ENCODE measurements at places on chromosomes 11 and 22.

GRCh38 chr11:76918941-76919386, 58.2 kb downstream of the ACER3 start:
- DNase-seq: no peak

- no peak for DNase-seq
Observed at GRCh38 chr22:17938484-17938924, 85.9 kb downstream of the MICAL3 start.

- DNase-seq: no peak
Observed at GRCh38 chr11:36147491-36147890, 141.7 kb downstream of the COMMD9 start.

DNA sequence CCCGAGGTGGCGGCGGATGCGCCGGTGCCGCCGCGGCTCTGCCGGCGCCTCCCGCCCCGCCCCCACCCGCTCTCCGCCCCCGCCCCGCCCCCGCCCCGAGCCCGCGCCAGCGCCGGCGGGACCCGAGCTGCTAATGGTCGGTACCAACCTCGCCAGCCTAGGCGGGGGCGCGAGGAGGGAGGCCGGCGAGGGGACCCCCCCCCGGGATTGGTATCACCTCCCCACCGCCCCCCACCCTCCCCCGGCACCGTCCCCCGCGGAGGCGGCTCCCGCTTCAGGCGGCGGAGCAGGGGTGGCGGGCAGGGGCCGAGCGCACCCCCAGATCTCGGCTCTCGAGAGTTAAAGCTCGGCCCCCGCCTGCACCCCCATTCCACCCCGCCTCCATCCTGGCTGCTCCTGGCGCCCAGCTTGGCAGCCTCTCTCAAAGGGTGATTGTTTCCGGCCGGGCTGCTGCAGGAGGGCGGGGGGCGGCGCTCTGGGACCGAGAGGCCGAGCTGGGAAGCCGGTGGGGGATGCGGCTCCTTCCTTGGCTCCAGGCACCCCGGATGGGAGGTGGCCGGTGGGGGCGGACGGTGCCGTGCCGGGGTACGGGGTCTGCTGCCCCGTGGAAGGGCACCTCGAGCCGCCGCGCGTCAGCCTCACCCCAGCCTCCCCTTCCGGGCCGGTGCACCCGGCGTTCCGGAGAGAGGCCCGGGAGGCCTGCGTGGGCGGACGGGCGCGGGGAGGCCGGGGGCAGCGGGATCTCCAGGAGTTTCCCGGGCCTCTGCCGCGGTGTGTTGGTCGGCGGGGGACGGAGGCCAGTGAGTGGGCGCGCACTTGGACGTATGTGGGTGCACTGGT, at the start of gene B3GAT1:
B3GAT1 (minus strand) TSS at position 40 of the 840 bp plus-strand sequence. CDS start 24,583 bp downstream, outside the sequence.
- DNase-seq: no peak

DNA sequence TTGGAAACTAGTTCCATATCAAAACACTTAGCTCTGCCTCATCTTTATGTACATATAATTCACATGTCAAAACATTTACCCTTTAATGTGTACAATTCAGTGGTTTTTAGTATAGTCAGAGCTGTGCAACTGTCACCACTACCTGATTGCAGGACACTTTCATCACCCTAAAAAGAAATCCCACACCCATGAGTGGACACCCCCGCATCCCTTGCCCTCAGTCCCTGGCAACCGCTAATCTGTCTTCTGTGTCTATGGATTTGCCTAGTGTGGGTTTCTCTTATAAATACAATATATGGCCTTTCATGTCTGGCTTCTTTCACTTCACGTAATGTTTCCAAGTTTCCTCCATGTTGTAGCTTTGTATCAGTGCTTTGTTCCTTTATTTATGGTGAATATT, 8.6 kb upstream of the EMID1 start:
- DNase-seq: no peak

- DNase-seq: no peak
Observed at GRCh38 chr11:69416762-69417698, 64.4 kb upstream of the LINC01488 start.

- no peak for DNase-seq
Observed at GRCh38 chr11:79508461-79508860, 67.6 kb upstream of the TENM4 start.

DNA sequence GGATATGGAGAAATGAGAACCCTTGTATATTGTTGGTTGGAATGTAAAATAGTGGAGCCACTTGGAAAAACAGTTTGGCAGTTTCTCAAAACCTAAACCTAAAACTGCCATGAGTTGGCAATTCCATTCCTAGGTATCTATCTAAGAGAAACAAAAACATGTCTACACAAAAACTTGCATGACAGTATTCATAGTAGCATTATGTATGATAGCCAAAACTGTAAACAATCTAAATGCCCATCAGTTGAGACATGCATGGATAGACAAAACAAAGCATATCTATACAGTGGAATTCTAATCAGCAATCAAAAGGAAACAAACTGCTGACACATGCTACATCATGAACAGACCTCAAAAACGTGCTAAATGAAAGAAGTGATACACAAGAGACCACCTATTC, 34.9 kb downstream of the TRAF6 start:
- no peak for DNase-seq

- no peak for DNase-seq
Observed at GRCh38 chr11:19160847-19161246, 40.9 kb downstream of the CSRP3 start.

DNA sequence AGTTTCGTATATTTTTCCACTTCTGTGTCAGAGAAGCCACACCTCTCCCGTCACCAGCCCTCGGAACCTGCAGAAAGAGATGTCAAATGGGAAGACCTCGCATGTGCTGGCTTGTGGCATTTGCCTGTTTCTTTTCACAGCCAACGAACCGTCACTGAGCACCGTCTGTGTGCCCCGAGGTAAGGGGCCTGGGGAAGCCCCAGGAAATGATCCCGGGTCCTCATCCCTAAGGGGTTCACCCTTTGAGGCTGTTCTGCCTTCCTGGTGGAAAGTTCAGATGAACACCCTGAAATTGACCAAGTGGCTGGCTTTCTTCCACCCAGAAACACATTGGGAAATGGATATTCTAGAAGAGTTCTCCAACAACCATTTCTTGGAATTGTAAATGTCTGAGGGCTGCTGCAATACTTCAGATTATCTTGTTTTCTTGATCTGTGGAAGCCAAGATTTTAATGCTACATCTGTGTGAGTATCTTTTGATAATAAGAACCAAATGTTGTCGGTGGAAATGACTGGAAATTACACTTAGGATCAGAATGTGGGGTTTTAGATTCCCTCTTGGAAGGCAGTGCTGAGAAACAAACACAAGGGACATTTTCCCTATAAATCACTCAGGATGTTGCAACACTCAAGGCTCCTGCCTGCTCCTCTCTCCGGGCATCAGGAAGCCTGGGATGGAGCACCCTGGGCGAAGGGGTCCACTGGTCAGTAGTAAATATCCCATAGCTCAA, 37.6 kb downstream of the RIBC2 start:
- no peak for DNase-seq

GRCh38 chr11:118792570-118793124, 1.7 kb upstream of the DDX6 start:
- peak; percentile 58 for DNase-seq

DNA sequence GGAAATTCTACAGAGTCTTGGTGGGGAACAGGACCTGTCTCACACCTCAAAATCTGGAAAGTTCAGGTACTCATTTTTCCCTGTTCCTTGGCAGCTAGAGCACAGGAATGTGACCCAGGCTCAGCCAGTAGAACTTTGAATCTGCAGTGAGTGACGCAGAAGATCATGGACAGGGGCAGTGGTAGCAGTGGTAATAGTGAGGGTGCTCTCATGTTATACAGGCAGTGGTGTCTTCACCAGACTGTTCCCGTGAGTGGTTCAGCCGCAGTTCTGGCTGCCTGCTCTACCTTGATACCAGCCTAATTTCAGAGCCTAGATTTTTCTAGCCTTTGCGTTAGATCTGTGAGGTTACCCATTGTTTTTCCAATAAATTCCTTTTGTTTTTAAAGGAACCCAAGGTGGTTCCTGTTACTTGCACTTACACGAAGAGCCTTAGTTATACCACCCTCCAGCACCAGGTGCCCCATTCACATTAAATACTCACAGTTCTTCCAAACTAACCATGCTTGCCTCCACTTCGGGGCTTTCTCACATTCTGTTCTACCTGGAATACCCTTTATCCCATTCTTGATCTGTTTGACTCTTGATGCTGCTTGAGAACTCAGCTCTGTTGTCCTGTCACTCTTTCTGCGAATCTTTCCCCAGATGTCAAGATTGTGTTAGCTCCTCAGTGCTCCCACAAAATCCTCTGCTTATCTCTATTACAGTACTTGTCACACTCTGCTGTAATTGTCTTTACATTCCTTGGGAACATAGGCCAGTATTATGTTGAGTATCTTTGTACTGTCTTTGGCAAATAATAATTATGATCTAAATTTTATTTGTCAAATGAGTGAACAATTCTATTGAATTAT, 47.8 kb downstream of the SWAP70 start:
- no peak for DNase-seq

DNA sequence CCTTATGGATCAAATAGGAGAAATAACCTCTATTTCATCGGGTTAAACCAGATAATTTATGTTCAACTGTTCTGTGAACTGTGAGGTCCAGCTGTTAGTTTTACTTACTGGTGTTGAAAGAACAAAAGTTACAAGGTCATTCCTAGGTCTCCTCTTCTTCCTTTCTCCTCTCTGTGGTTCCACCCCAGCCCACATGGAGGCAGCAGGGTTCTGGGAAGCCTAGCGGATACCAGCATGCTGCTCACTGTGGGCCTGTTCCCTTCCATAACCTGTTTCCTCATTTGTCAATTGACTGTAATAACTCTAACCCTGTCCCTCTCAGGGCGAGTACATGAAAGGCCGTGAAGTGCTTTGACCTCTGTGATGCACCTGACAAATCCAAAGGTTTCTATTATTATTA, 27.8 kb downstream of the RELT start:
- no peak for DNase-seq

DNA sequence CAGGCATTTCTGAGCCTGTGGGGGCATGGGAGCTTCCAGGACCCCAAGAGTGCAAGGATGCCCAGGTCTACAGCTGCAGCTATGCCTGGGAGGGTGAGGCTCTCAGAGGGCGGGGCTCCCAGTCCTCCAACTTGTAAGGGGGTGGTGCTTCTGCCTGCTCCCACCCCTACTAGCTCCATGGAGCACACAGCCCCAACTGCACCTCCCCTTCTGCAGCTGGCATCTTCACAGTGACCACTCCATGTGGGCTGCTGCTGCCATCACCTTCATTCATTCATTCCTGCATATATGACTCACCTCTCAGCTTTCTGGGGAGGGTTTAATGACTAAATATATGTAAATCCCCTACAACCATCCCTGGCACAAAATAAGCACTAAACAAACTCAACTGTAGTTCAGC, 43.8 kb downstream of the CHST1 start:
- no peak for DNase-seq

DNA sequence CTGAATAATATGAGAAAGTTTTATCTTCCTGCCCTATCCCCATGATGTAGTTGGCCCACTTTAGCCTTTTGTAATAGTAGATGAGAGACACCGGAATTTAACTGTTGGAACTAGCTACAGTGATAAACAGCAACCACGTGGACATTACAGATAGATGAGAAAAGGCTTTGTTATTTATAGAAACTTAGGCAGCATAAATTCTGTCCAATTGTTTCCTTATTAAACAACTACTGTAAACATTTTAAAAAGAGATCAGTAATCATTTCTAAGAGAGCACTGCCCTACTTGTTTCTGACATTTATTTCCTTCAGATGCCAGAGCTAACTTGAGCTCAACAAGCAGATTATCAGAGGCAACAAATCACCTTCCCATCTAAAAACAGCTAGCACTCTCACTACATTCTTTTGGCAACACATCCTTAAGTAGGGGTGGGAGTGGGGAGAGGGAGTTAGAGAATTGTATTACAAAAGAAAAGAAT, 63.1 kb downstream of the SOX6 start:
- DNase-seq: no peak

GRCh38 chr11:128509621-128510389, 77.6 kb downstream of the ETS1 start:
- no peak for DNase-seq

GRCh38 chr11:111978028-111978771, 41.1 kb downstream of the DIXDC1 start:
- no peak for DNase-seq

DNA sequence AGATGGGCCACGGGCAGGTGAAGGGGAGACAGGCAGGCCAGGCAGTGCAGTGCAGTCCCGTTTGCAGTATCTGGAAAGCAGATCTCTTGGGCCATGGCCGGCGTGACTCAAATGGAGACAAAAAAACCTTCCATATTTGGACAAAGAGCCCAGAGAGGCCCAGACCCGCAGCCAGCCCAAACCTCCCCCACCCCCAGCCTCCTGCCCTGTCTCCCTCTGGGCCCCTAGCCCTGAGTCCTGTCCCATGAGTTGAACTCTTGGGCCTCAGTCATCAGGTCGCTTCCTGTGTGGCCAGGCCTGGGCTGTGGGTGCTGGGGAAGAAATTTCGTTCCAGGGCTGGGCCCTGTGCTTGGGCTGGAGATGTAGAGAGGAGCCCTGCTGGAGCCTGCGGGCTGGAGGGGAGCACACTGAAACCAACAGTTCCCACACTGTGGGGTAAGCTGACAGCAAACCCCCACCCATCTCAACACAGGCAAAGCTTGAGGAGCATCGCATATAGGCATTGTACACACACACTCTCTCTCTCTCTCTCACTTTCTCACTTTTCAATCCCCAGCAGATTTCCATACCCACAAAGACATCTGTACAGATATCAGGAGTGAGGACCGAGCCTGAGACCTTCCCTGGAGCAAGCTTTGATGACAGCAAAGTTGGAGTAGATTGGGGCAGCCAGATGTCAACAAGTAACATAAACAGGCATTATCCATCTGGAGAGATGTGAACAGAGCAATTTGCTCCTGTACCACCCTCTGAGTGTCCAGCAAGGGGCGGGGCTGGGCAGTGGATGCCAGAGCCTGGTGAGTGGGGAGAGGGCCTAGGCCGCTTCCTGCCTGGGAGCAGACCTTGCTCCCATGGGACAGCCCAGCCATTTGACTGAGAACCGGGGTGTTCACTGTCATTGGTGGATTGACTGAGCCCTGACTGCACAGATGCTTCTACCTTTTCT, 17.2 kb downstream of the ARHGEF17 start:
- DNase-seq: no peak

DNA sequence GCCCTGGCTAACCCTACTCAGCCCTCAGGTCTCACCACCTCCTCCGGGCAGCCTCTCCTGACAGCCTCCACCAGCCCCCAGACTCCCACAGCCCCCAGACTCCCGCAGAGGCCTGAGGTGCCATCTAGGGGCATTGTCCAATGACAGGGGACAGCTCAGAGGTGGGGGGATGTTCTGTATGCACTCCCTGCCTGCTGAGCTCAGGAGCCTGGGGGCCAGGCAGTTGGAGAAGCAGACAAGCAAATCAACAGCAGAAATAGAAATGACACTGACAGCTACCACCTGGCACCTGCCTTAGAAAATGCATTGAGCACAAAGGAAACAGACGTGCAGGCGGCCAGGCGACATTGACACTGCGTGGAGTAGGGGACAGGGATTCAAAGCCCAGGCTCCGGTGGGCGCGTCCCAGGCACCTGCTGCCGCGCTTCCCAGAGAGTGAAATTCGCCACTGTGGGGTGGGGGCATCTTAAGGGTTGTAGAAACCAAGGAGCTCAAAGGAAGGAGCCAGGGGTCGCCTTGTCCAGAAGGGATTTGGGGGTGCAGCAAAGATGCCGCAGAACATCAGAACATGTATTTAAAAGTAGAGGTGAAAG, 22.5 kb upstream of the WNT7B start:
- DNase-seq: no peak
